Right cardiac atrium (tissue), 5 donors: ENCODE measurements at places on chromosomes 7 and 10. TPM values are rescaled to one million over a fixed set of nuclear protein-coding genes. Genes with fewer than 3 reads are reported as not detected.

The NUP42 gene
- 22.6 TPM for total RNA-seq

The ELFN1 gene
- 13.7 TPM for total RNA-seq

The GIMAP1 gene
- total RNA-seq, result 6.7 TPM

The SHTN1 gene
- 7.9 TPM for total RNA-seq

The GPR15LG gene
- not detected for total RNA-seq

The SPAM1 gene
- not detected for total RNA-seq

The OR13A1 gene
- not detected for total RNA-seq

The RELN gene
- total RNA-seq, result 1.1 TPM

The HOXA11 gene
- not detected for total RNA-seq

The NPTX2 gene
- 3.7 TPM for total RNA-seq
